ENCODE measurements at places on chromosomes 4 and X. TPM values are rescaled to one million over a fixed set of nuclear protein-coding genes. Genes with fewer than 3 reads are reported as not detected.

GRCh38 chr4:131426023-131426758, 1722.9 kb upstream of the PCDH10 start:
- no peak for DNase-seq

DNA sequence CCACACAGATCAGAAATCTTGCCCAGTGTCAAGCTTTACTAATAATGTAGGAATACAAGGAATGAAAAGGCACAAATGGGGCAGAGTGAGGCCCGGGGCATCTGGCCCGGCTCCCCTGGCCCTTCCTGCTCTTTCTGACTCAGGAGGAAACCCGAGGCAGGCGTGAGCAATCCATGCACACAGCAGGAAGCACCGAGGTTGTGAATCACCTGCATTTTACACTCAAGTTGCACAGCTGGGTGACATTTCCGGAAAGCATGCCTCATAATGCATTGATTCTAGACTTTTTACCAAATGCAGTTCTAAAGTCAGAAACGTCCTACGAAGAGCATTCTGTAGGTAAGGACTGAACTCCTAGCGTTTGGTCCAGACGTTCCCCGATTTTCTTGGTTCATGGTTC, 38.9 kb downstream of the PRIMPOL start:
- DNase-seq: no peak

- DNase-seq: no peak
Measured at GRCh38 chr4:153788051-153788412, 851 bp downstream of the SFRP2 start.

GRCh38 chr4:7291372-7292114, 99.2 kb downstream of the SORCS2 start:
- no peak for DNase-seq

DNA sequence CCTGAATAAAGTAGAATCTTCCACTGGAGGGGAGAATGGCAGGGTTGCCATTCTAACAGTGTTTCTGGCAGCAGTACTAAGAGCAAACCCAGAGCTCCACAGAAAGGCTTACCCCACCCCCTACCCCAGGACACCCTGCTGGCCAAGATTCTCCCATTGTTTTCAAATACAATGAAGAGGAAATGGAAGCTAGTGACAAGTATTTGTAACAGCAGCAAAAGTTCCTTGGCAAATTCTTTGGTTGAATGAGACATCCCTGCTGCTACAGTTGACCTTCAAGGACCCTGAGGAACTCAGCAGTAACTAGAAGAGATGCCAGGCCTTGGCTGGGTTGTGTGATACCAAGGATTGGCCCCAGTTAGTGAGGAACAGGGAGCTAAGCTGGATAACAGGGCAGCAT, 124.2 kb upstream of the DGKK start:
- DNase-seq: no peak

DNA sequence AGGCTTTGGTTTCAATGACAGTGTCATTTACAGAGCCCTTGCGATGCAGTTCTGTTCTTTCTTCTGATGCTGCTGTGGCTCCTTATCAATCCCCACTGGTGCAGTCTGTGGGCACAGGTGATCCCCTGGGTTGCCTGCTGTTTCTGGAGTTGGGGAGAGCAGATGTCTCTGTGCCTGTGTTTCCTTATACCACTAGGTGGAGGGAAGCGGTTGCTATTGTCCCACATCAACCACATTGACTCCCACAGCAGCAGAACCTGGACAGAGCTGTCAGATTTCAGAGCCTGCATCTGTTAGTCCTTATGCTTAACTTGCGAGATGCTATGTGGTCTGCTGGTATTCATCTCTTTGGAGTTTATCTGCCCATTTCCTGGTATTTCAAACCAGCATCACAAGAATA, 57.7 kb downstream of the NEIL3 start:
- DNase-seq: no peak

GRCh38 chr4:67460574-67460973, 84.7 kb downstream of the CENPC start:
- DNase-seq: no peak

- no peak for DNase-seq
Measured at GRCh38 chr4:59247032-59247431, 1953.1 kb upstream of the ADGRL3 start.

DNA sequence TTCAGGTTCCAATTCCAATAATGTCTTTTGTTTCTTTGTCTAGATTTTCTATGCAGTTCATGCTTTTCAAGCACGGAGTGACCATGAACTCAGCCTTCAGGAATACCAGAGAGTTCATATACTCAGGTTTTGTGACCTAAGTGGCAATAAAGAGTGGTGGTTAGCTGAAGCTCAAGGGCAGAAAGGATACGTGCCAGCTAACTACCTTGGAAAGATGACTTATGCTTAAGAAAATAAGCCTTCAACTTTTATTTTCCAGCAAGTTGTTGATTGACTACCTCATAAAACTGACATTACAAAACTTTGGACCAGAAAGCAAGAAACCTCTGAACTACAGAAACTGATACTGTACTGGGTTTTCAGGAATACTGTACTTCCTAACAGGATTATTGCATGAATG, 30.8 kb downstream of the INTS12 start:
- DNase-seq: no peak

GRCh38 chr4:140335076-140335475, 38.4 kb upstream of the SCOC start:
- DNase-seq: no peak

The MAGEC2 gene
- total RNA-seq: not detected

The MMRN1 gene
- total RNA-seq: 52.4 TPM

Measured in omental fat pad (tissue), 4 donors.